Karpas-422 (cell line): ENCODE measurements at places on chromosomes 11 and 22. TPM values are rescaled to one million over a fixed set of nuclear protein-coding genes. Genes with fewer than 3 reads are reported as not detected.

The KDM4E gene
- total RNA-seq: not detected in 2 replicates

The C22orf15 gene
- total RNA-seq: not detected in 2 replicates

The OR52I2 gene
- not detected in 2 replicates for total RNA-seq

GRCh38 chr11:111697933-111698371 is 68.2 kb downstream of the PPP2R1B start:
- peak; percentile 95 for DNase-seq

The SDHD gene
- total RNA-seq: 57.4 and 79.6 TPM in 2 replicates

The TRIM48 gene
- total RNA-seq: not detected in 2 replicates

DNA sequence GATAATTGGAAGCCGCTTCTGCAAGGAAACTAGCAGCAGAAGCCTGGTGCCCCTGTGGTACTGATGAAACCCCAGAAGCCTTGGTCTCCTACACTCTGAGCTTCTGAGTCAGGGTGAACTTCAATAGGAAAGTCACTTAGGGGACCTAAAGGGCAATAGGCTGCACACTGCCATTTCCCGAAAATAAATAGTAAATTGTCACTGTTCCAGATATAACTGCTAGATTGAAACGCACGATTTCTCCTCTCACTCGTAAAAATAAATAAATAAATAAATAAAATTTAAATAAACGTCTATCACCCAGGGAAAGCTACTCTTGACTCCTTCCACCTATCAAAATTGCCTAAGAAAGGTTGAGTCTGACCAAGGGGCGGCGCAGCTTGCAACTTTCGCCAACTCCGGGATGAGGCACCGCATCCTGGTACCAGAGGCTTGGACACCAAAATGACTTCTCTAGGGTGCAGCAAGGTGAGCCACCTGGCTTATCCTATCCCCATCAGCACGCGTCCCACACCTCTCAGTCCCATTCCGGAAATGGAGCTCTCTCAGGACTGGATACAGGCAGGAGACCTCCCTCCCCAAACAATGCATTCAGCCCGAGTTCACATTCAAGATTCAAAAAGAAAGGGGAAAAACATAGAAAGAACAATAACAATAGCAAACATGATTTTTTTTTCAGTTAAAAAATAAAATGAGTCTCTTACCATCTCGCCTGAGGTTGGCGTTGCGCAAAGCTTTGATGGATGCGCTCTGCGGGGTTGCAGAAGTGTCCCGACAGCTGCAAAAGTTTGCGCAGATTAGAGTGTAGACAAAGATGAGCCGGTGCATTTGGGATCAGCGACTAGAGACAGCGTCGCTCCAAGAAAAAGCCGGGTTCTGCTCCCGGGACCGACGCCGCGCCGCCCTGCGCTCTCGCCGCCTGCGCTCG is 583 bp downstream of the PDGFD start:
- peak; percentile 95 for DNase-seq

- peak; percentile 55 for DNase-seq
Measured at GRCh38 chr11:76822406-76822805, 38.3 kb upstream of the ACER3 start.

The ALX4 gene
- not detected in 2 replicates for total RNA-seq

The ROBO3 gene
- 6.6 and 13.8 TPM in 2 replicates for total RNA-seq

DNA sequence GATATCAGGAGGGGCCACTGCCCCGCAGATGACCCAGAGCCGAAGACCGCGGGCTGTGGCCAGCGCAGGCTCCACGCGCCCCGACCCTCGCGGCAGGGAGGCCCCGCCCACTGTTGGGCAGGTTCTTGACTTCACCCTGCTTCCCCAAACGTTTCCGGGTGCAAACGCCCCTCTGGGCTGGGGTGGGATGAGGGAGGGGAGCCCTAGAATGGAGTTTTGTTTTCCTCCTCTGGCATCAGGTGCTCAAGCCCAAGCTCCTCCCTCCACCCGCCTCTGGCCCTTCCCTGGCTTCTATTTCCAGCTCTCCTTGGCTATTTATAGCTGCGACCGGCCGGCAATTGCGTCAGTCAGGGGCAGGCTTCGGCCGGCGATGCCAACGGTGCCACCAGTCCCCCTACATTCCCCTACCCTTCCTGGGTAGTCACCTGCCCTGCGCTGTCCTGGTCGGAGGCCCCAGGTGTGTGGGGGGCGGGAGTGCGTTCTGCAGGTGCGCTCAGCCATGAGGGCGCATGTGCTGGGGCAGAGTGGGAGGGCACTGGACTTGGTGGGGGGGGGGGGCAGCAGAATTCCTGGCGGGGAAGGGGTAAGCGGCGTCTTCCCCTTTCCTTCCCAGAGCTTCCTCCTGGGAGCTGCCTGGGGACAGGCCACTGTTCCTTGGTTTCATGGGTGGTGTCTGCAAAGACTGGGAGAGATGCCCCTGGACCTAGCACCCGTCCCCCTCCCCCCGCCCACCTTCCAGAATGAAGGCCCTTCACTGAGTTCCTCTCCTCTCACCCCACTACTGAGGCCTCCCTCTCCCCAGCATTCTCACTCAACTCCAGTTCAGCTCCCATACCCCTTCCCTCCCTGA is 23.6 kb downstream of the DUSP8 start:
- DNase-seq: no peak

DNA sequence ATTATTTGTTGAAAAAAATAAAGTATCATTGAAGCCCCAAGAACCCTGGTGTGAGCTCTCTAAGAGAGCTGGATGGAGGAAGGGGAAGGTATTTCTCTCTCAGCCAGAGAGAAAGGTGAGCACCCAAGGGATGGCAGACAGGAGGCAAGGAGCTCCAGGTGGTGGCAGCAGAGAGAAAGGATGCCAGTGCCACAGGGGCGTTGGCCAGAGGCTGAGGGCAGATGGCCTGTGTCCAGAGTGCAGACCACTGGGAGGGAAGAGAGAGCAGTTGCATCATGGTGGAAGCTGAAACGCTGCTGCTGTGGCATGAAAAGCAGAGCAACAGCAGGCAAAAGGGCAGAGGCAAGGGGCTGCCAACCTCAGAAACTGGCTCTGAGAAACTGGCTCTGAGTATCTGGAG is 8.5 kb downstream of the SPON1 start:
- DNase-seq: peak; percentile 49

- DNase-seq: peak; percentile 85
Measured at GRCh38 chr11:94786264-94787126, 18.3 kb downstream of the AMOTL1 start.

DNA sequence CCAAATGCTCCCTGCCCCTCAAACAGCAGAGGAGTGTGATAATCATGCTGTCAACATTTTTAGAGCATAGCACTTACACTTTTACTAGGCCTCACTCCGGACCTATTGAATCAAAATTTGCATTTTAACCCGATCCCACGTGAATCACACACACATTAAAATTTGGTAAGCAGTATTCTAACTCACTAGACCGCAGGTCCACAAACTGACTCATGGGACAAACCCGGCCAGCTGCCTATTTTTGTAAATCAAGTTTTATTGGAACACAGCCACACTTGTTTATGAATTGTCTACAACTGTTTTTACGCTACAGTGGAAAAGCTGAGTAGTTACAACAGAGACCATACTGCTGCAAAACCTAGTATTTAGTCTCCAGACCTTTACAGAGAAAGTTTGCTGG is 43.3 kb downstream of the SNX19 start:
- no peak for DNase-seq

The TMPRSS13 gene
- 0.69 and 1.1 TPM in 2 replicates for total RNA-seq

DNA sequence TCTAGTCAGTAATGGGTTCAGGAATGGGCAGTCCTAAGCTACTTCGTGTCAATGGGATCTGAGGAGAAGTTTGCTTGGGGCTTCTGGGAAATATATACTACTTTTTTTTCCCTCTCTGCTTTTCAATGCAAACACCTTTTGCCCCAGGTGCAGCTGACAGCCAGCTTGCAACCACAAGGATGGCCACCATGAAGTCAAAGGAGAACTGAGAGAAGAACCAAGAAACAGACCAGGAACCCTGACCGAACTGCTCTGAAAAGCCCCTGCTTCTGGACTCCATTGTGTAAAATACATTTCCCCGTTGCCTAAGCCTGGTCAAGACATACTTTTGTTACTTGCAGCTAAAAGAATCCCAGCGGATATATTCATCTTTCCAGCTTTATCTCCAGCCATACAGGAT is 20.1 kb upstream of the CD44 start:
- DNase-seq: no peak

- DNase-seq: peak; percentile 83
Measured at GRCh38 chr22:19118329-19118880, 3.8 kb downstream of the DGCR2 start.

DNA sequence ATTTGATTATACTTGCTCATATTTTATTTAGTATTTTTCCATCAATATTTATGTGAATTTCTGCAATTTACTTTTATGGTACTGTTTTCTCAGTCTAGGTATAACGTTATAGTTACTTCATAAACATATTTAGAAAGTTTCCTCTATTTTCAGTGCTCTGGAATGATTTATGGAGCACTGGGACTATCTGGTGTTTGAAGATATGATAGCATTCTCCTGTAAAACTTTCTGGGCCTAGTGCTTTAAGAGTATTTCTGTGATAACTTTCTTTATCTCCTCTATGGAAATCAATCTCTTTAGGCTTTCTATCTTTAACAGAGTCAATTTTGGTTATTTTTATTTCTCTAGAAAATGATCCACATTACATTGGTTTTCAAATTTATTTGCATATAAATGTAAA is 85.1 kb downstream of the SOX6 start:
- DNase-seq: no peak

GRCh38 chr11:12119502-12119901 is 9.1 kb downstream of the MICAL2 start:
- DNase-seq: no peak

DNA sequence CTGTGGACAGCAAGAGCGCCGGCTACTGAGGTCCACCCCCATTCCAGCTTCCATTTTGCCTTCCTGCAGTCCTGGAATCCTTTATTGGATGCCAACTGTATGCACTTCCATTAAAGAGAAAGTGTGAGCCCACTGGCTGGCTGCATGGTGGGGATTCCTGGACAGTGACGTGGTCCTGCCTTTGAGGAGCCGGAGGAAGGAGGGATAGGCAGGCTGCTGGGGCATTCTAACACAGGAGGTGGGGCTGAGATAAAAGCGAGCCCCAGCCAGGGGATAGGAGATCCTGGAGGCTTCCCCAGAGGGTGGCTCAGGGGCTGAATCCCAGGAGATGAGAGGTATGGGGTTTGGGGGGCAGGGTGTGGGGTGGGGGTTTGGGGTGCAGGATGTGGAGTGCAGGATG is 984.7 kb downstream of the BRD1 start:
- DNase-seq: no peak

The SLC1A2 gene
- not detected in 2 replicates for total RNA-seq

The KRTAP5-10 gene
- not detected in 2 replicates for total RNA-seq

The RIMBP3C gene
- total RNA-seq: 0.65 TPM in 1 of 2 replicates, not detected in the other

GRCh38 chr22:44574057-44574639 is 76.1 kb upstream of the RTL6 start:
- DNase-seq: no peak

GRCh38 chr11:68338051-68338780 is 25.8 kb downstream of the LRP5 start:
- no peak for DNase-seq

DNA sequence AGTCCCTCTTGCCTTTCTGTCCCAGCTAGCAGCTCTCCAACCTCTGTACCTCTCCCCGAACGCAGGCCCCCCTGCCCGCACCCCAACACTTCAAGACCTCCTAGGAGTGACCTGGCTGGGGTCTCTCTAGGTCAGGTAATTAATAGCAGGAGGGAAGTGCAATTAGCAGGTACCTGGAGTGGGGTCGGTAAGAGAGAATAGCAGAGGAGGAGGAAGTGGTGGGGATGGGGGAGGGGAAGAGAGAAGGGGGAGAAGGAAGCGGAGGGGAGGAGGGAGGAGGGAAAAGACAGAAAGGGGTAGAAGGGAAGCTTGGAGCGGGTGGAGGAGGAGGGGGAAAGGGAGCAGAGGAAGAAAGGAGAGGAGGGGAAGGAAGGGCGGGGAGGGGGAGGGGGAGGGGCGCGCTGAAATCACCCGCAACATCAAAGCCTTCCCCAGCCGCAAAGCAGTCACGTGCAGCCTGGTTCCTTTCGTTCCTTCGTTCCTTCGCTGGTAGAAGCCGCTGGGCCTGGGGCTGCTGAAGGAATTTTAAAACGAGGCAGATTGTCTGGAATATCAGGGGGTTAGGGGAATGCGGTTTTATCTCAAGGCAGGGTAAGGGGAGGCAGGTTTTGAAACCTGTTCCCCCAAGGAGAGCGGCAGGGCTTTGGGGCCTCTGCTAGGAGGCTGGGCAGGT is 29.3 kb upstream of the TCF20 start:
- DNase-seq: peak; percentile 80

GRCh38 chr11:297051-297585 is 2.2 kb downstream of the IFITM5 start:
- no peak for DNase-seq

GRCh38 chr11:5291207-5291838 is 10.4 kb downstream of the OR51B4 start:
- peak; percentile 77 for DNase-seq

DNA sequence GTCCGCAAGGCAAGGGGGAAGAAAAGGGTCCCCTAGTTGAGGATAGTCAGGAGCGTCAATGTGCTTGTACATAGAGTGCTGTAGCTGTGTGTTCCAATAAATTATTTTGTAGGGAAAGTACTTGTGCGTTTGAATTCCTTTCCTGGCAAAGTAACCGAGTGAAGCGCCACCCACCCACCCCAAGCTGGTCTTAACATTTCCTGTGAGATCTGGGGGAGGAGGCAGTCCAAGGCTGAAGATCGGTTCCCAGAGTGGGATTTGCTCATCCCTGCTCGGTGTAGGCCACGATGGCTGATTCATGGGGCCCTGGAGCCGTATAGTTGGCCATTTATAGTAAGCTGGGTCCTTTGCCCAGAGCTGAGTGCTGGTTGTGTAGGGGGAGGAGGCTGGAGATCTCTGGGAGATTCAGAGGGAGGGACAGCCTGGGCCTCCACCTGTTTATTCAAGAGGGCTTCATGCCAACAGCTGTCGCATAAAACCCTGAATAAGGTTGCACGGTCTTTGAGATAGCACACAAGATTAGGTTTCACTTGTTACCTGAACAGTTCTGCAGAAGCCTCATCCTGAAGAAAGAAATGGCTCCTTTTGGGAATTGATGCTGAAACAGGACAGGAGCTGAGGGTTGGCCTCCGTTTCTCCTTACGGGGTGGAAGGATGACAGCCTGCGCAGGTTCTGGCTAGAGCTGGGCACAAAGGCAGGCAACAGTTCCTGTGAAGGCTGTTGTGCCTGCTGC is 2.4 kb downstream of the ATF4 start:
- DNase-seq: peak; percentile 78

DNA sequence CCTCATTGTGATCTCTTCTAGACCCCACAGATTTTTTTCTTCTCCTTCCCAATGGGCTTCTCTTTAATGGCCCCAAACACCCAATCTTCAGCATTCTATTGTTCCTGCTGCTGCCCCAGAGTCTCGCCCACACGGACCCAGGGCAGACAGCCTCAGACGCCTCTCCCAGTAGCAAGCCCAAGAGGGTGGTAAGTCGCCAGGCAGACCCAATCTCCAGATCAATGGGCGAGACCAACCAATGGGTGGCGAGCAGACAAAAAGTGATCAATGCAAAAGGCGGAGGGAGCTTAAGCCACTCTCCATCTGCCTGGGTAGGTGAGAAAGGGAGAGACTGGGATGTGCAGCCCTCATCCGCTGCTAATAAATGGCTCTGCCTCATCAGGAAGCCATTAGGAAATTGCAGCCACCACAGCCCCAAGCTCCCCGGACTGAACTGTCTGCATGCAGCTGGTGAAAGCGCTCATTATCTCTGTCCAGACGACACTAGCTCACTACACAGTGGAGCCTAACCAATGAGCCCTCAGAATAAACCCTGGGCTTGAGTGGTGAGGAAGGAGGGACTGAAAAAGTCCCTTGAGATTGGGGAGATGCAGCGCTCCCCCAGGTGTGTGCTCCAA is 81.8 kb downstream of the ETS1 start:
- no peak for DNase-seq

The PAX6 gene
- 0.61 and 5.9 TPM in 2 replicates for total RNA-seq

- DNase-seq: no peak
Measured at GRCh38 chr11:11382858-11383532, 29.9 kb upstream of the CSNK2A3 start.

- peak; percentile 95 for DNase-seq
Measured at GRCh38 chr22:23281406-23282088, 101.2 kb downstream of the BCR start.
